ENCODE measurements at places on chromosomes 7 and 10. TPM values are rescaled to one million over a fixed set of nuclear protein-coding genes. Genes with fewer than 3 reads are reported as not detected.

DNA sequence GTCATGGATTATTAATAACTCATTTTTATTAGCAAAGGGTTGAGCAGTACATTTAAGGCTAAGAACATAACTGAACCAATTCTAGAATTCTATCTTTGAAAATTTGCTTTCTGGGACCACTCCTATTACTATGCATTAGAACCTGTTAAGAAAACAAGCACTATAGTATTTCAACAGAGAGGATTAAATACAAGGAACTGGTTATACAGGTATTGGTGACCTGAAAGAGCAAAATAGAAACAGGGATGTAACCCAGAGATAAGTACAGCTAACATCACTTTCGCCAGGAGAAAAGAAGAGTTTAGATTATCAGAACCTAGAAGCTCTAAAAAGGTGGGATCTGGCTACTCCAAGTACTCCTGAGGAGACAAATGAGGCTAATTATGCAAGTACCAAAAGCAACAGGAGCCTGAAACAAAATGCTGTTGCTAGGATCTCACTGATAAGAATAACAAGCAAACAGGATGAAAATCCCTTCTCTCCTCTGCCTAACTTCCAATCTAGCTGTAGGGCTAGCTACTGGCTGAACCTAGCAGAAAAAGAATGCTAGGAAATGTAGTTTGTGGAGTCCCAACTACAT is 32.1 kb upstream of the ELAPOR2 start:
- no peak for DNase-seq

DNA sequence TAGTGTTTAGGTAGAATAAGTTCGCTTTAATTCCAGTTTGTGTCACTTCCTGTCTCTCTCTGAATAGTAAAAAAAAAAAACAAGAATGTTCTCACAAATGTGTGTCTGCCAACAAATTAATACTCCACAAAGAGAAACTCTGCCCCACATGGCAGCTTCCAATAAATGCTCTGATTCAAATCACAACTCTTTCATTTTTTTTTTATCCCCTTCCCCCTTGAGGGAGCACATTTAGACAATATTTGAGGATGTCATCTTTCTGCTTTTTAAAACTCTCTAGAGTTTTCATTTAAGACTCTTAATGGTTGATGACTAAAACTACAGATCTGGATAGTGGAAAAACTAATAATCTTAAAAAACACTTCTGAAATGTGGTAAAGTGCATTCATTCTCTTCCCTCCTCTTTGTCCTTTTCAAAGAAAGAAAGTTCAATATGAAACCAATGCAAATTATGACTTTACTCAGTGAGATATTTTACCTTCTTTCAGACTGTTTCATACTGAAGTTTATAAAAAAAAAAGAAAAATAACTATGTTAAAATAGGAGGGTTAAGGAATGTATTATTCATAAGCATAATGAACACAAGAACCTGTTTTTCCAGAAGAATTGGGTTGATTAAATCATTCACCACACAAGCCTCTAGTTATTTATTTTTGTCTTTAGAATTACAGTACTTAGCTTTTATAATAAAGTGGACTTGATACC is 42.3 kb downstream of the ARID5B start:
- no peak for DNase-seq

- no peak for DNase-seq
Observed at GRCh38 chr10:89580243-89580642, 44.8 kb upstream of the SLC16A12 start.

AOAH gene
- 17.7 TPM for total RNA-seq

- no peak for DNase-seq
Observed at GRCh38 chr10:4535521-4535920, 290.5 kb upstream of the AKR1E2 start.

GRCh38 chr10:67261300-67261797 is 335.5 kb downstream of the LRRTM3 start:
- no peak for DNase-seq

DNA sequence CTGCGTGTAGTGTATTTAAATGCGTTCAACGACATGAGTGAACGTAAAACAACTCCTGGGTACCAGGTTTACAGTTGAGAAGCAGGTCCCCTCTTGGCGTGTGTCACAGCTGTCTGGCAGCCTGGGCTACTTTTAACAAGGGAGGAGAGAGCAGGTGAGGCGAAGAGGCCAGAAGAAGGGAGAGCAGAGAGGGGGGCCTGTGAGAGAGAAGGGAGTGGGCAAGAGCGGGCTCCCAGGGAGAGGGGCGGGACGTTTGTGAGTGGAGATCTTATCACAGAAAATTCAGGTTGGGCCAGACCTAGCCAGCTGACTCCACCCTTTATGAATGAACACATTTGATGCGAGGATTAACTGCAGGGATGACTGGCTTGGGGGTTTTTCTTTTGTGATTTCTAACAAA is 154.0 kb downstream of the CAMK1D start:
- peak; percentile 17 for DNase-seq

DNA sequence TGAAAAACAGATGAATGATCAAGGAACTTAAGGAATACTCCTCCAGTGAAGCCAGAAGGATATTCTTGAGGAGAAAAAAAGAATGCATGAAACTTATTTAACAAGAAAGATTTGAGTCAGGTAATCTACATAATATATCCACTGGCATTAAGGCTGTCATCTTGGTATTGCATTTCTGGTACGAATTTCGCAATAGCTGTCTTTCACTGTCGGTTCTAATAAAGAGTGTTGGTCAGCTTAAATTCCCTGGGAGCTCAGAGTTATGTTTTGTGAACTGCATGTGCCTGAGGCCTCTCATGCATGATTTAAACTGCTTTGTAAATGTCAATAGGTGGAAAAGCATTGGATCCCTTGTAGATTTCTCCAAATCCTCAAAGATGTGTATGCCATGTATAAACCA is 565.3 kb upstream of the GALNT17 start:
- no peak for DNase-seq

DNA sequence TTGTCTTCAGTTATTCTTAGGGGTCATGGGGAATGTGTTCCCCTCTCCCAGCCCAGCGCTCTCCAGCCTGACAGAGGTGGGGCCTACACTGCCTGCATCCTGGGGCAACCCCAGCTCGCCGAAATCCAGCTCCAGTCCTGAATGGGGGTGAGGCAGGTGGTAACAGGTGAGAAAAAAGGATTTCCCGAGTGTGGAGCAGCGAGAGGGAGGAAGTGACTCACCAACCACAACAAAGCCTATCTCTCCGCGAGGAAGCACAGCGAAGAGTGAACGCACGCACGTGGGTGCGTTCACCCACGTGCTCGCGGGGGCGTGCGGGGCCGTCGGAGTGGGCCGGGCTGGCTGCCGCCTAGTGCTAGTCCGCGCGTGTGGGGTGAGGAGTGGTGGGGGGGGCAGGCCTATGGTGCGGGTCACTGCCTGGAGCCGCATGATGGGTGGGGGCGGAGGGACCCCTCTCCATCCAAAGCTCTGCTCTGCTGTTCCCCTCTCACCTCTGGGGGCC is 855 bp upstream of the PALD1 start:
- peak; percentile 90 for DNase-seq

Measured in activated CD8-positive, alpha-beta T cell treated with anti-CD3 and anti-CD28 coated beads, Interleukin-2, amount 10 ng/mL, durations not matched to agents 7 days and 5 days (primary cell).